Calu3 (cell line): ENCODE measurements at places on chromosomes 16 and 17. TPM values are rescaled to one million over a fixed set of nuclear protein-coding genes. Genes with fewer than 3 reads are reported as not detected.

- no peak for DNase-seq
Observed at GRCh38 chr17:2343421-2343820, 6.1 kb downstream of the SGSM2 start.

DNA sequence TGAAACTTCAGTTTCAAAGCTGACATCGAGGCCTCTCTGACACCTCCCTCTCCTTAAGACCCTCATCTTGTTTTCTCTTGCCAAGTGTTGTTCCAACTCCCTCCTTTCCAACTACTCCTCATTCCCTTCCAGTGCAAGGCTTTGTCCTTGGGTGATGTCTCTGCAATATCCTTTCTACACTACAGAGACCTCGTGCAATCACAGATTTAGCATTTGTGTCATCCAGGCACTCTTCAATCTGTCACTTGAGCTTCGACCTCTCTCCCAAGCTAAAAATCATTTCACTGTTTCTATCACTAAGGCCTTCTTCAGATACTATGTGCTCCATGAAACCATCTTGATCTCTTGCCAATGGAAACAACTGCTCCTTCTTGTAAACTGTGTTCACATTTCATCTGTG, 31.6 kb downstream of the TEKT3 start:
- no peak for DNase-seq

- no peak for DNase-seq
Observed at GRCh38 chr17:17750881-17751280, 69.6 kb downstream of the RAI1 start.

DNA sequence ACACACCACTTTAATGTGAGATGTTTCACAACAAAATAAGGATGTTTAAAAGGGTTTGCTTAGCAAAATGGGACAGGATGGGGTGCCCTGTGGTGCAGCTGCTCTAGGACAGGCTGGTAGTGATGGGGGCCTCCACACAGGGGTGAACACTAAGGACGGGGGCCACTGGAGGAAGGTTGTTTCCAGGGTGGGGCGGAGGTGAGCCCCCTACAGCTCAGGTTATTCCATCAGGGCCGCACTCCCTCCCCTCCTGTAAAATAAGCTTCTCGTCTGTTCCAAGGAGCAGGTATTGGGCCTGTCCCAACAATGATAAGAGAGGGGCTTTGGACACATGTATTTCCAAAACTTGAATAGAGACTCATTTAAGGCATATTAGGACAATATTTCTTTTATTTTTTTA, 1.9 kb upstream of the HEXD start:
- DNase-seq = no peak

- peak; percentile 53 for DNase-seq
Observed at GRCh38 chr17:64005734-64006167, 7.6 kb downstream of the PRR29 start.

GRCh38 chr16:82832821-82833220, 206.1 kb downstream of the CDH13 start:
- no peak for DNase-seq

- DNase-seq = no peak
Observed at GRCh38 chr16:84098939-84099338, 17.8 kb downstream of the MBTPS1 start.

- DNase-seq = no peak
Observed at GRCh38 chr16:16982614-16983013, 488.1 kb downstream of the XYLT1 start.

DNA sequence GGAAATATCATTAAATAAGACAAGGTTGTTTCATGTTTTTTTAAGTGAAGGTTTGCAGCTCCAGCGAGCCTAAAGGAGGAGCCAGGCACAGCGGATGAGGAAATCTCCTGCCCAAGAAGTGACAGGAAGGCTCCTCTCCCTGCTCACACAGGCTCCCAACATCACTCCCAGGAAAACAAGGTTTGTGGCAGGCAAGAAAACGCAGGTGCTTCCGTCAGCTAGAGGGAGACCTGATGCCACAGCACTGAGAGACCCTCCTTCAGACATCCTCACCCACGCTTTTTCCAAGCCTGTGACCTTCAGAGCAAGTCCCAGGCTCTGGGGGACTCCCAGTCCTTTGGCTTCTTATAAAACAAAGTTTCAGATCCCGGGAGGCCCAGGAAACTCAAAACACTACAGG, 89.7 kb downstream of the ZNF423 start:
- DNase-seq = no peak

DNA sequence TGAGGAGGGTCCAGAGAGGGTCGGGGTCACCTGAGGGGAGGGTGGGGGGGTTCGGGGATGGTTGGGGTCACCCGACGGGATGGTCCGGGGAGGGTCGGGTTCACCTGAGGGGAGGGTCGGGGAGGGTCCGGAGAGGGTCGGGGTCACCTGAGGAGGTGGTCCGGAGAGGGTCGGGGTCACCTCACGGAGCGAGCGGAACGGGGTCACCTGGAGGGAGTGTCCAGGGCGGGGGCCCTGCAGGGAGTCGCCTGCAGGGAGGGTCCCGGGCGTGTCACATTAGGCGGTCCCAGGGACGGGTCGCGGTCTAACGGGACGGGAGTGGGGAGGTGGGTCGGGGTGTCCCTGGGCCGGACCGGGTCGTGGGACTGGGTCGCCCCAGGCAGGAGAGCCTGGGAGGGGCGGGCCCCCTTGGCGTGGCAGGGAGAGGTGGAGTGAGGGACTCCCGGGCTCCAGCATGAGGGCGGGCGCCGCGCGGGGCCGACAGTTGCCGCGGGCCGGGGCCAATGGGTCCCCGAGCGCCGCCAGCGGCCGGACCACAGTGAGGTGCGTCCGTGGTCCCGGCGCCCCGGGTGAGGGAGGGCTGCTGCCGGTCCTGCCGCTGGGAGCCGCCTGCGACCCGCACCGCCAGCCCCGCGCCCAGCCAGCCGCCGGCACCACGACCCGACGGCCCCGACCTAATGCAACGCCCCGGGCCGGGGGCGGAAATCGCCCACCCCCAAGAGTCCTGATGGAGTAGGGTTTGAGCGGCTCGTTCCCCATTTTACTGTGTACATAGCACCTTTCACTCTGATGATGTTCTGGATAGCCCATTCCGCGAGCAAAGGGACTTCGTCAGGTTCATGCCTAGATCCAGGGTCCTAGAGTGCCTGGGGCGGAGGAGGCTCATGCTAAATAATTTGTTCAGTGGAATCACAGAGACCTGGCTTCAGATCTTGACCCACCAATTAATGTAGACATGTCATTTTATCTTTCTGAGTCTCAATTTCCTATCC, 1.2 kb upstream of the ABCA3 start:
- no peak for DNase-seq

GRCh38 chr16:17989255-17989654, 347.3 kb downstream of the NPIPA8 start:
- DNase-seq = no peak

DNA sequence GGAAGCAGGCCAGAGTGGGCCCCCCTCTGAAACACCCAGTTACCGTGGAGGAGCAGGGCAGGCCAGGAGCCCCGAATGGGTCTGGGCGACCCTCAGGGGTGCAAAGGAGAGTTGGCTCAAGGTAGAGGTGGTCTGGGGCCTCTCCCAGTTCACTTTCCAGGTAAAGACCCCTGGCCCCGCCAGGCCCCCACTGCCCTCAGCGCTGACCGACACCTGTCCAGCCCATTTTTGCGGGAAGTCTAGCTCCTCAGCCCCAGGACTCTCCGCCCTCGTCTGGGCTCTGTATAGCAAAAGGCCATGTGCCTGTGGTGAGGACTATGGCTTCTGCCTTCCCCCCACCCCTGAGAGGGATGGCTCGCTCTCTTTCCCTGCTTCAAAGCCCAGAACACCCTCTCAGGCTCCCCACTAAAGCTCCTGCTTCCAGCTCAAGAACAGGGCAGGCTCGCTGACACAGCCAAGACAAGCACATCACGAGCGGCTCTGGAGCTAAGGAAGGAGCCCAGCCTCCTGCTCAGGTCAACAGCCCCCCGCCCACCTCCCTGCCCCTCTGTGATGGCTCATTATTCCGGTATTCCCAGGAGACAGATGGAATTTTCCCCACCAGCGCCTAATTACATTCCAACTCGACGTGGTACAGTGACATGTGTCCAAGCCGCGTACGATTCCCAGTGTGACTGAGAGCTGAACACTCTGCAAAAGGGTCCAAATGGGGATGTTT, 59.4 kb downstream of the RTN4RL1 start:
- no peak for DNase-seq

- DNase-seq = peak; percentile 73
Observed at GRCh38 chr17:49557312-49558024, 18.2 kb upstream of the NXPH3 start.

DNA sequence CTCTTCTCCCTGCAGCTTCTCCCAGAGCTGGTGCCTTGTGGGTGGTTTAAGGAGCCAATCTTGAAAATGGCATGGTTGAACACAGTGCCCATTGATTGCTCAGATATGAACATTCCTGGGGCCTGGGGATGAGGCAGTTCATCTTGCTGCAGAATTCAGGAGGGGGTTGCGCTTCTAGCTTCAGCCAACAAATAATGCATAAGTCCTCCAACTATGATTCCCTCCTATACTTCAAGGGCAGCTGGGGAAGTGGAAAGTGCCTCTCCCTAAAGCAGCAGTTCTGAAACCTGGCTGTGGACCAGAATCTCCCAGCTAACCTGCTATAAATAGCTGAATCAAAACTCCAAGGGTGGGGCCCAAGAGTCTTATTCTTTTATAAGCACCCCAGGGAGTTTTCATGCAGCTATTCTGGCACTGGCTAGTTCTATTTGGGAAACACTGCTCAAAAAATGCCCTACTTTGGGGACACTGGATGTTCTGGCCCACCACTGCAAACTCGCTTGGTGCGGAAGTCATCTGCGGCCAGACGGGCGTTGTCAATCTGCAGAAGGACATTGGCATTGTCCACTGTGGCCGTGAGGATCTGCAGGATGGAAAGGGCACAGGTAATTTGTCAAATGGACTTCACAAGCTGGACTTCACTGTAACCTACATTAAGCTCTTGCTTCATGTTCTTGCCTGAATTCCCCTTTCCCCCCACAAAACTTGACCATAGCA, 130.3 kb downstream of the CCDC144A start:
- DNase-seq = peak; percentile 35

Gene FA2H
- 74.2 and 122 TPM in 2 replicates for total RNA-seq

Gene APRT
- 203 and 207 TPM in 2 replicates for total RNA-seq

Gene RTN4RL1
- total RNA-seq = not detected in 2 replicates

Gene HOXB2
- 24.5 and 32.6 TPM in 2 replicates for total RNA-seq

Gene PNMT
- 1.3 and 3.2 TPM in 2 replicates for total RNA-seq

Gene SDR42E1
- total RNA-seq = 33.0 and 34.3 TPM in 2 replicates

Gene CSF3
- 0.38 TPM in 1 of 2 replicates, not detected in the other for total RNA-seq

Gene IL34
- 0.35 and 0.39 TPM in 2 replicates for total RNA-seq

Gene MYH2
- total RNA-seq = not detected in 2 replicates

Gene ABCA3
- total RNA-seq = 7.6 and 9.6 TPM in 2 replicates

Gene ATAD5
- 16.9 and 18.4 TPM in 2 replicates for total RNA-seq

Gene TMEM132E
- 0.15 and 0.26 TPM in 2 replicates for total RNA-seq

Gene HOXB4
- total RNA-seq = 28.0 and 31.1 TPM in 2 replicates
